ENCODE measurements at places on chromosomes 11 and 22.
A peak's percentile ranks its signal among the peaks of the same experiment; 100 is the strongest.

DNA sequence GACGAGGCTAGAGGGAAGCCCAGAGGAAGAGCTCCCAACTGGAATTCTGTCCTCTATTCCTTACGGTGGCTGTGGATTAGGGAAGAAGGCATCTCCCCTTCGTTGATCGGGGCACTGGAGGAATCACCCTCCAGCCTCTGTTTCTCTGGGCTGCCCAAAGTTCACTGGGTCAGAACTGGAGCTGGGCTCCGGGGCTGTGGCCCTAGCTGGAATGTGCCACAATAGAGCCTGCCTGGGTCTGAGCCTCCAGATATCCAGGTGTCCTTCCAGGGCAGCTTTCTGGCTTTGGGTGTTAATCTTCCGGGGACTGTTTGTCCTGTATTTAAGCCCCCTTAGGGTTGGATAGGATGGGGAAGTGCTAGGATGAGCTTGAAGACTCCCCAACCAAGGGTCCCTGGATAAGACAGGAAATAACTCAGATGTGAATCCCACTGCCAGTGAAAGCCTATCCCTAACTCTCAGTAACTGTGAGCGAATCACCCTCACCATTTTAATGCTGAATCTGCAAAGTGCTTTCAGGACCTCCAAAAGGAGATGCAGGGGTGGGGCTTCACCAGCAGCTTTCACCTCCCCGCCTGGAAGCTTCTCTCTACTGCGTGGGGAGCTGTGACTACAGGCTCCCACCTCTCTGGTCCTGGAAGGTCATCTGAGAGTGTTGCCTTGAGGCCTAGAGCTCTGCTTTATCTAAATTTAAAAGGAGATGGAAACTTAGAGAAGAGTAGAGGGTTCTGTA, 9.5 kb downstream of the YPEL4 start:
- DNase-seq = no peak

GRCh38 chr22:46854125-46854870, 91.8 kb downstream of the TBC1D22A start:
- DNase-seq = no peak

DNA sequence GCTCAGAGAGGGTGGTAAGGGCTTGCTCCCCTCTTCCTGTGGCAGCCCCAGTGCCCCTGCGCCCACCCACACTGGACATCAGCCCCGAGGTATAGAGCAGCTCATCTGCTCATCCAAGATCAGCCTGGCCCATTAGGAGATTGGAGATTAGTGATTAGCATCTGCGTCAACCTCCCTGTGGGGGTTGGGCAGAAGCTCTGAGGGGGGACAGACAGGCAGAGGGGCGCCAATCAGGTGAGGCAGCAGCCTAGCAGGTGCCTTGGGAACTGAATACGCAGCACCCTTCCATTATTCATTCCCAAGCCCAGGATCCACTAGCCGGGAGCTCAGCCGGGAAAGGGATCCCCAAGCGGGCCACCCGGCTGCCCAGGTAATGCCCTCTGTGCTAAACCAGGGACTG, 11.0 kb downstream of the SMTN start:
- DNase-seq = no peak

GRCh38 chr11:78647266-78647915, 72.7 kb upstream of the NARS2 start:
- DNase-seq = no peak

GRCh38 chr11:6856871-6857270, 6.0 kb upstream of the OR10A2 start:
- DNase-seq = peak; percentile 77

- peak; percentile 54 for DNase-seq
Measured at GRCh38 chr22:32957200-32957803, 100.9 kb downstream of the SYN3 start.

GRCh38 chr11:84865791-84866535, 761.2 kb downstream of the DLG2 start:
- DNase-seq = no peak

GRCh38 chr11:78469896-78470295, 52.3 kb upstream of the GAB2 start:
- DNase-seq = no peak

- DNase-seq = no peak
Measured at GRCh38 chr22:36344106-36344827, 43.5 kb downstream of the MYH9 start.

DNA sequence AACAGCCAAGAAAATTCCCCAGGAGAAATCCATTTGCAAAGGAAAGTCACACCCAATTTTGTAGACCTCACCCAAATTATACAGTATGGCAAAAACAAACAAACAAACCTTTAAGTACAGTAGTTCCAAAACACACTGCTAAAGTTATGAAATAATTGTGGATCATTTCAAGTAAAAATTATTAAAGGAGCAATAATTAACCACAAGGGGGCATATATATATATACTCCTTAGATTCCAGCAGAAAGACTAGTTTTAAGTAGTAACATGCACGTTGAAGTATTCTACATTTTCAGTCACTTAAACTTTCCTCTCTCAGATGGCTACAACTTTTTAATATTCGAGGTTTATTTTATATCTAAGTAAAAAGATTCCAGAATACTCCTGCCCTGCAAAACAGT, 26.8 kb downstream of the RNF141 start:
- peak; percentile 48 for DNase-seq

DNA sequence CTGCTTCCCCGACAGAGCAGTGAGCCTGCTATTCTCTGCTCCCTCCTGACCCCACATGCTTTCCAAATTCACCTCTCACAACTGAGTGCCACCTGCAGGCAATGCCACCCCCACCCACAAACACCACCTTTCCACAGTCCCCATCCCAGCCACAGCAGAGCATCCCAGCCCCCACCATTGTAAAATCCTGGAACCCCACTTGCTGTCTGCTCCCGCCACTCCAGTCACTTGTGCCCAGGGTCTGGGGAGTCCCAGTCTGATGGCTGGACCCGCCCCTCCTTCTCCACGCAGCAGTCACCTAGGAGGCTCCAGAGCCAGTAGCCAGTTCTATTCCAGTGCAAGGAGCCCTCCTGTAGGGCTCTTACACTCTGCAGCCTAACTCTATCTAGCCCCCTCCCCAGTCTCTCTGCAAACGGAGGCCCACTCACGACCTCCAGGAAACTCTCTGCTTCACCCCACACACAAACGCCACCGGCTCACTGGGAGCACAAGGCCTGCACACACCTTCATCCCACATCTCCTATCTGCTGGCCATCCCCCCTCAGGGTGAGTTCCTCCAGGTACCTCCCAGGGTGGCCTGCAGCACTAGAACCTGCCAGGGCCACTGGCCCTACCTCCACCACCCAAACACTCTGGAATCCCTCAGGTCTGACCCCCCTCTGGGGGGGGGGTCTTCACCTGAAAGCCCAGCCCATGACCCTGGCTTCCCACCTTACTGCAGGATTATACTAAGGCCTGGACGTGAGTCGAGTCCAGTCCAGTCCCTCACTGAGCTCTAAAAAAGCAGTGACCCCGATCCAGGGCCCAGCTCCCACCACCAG, 1.4 kb downstream of the GNB1L start:
- DNase-seq = no peak

DNA sequence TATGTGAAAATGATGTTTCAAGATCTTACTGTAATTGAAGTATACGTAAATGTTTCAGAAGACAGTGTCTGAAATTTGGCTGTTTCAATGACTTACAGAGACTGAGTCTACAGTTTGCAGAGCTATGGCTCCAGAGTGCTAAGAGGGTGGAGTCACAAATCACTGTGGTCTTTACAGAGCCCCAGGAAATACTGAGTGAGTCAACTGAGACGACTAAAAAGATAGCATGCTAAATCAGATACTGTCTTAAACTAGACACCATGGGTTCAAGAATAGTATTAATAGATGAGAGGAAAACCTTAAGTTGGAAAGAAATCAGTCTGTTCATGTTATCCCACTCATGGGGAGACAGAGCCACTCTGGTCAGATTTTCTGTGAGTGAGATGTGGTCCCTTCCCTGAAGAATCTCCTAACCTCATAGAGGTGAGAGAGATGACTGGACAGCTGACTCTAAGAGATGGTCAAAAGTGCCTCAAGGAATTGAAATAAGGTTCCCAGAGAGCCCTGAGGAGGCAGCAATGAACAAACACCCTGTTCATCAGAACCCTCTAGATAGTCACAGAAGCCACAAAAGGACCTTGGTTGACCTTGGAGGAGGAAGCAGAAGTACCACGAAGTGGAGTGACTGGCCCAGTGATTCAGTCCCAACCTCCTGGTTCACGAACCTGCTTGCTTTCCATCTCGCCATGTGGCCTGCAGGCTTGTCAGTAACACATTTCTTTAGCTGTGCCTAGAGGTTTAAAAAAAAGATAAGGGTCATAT, 30.2 kb downstream of the C11orf91 start:
- peak; percentile 67 for DNase-seq

- DNase-seq = no peak
Measured at GRCh38 chr11:60336767-60337391, 9.8 kb downstream of the MS4A6E start.

- no peak for DNase-seq
Measured at GRCh38 chr22:48407256-48407955, 1420.3 kb downstream of the BRD1 start.

DNA sequence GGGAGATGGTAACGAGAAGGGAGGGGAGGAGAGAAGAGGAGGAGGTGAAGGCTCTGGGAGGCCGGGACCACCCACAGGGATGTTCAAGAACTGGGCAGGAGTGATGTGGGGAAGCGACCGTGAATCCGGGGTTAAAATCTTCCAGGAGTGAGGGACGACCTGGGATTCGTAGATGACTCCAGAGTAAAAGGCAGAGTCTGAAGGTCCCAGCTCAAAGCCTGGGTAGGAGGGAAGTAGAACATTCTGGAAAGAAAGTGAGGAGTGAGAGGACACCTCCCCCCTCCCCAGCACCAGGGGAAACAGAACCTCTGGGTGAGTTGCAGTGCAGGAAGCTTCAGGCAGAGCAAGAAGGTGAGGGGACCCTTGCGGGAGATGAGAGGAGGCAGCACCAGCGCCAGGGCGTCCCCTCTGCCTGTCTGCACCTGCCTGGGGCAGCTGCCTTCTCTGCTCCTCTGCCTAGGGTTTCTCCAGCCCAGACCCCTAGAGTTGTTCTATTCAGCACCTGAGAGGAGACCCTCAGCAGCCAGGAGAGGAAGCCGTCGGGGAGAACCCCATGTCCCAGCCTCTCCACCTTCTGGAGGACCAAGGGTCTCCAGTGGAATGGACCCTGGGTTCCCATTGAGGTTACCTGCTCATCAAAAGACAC, 49.7 kb downstream of the LINC01488 start:
- no peak for DNase-seq

DNA sequence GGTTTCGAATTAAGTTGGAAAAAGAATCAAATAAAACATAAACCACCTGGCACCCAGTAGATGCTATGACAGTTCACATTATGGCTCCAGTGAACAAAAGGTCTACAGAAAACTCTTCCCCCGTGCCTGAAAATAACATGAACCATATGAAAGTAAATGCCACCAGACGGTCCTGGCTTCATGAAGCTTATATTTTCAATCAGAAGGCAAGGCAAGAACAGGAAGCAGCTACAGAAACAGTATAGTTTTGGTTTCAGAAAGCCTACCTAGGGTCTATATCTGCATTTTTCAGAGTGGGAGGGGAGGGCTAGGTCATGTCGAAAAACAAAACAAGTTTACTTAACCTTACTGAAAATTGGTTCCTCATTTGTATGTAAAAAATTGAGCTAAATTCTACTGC, 9.8 kb downstream of the RAB30 start:
- no peak for DNase-seq

GRCh38 chr22:50039669-50040443, 18.2 kb downstream of the TTLL8 start:
- no peak for DNase-seq

- DNase-seq = peak; percentile 56
Measured at GRCh38 chr11:2928605-2929530, at the start of gene PHLDA2. PHLDA2 (minus strand) TSS chr11:2929420; CDS start chr11:2929364, 56 bp downstream.

- DNase-seq = peak; percentile 77
Measured at GRCh38 chr22:44085743-44086270, 61.7 kb downstream of the PARVB start.

DNA sequence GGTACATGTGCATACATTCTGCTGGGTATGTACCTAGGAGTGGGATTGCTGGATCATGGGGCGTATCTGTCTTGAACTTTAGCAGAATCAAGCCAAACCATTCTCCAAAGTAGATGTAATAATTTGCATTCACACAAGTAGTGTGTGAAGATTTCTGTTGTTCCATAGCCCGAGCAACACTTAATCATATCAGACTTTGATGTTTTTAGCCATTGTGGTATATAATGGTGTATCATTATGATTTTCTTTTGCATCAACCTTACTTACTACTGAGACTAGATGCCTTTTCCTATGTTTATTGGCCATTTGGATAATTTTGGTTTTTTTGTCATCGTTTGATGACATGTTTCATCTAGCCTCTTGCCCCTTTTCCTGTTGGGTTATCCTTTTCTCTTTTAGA, 72.0 kb upstream of the TNRC6B start:
- DNase-seq = no peak

DNA sequence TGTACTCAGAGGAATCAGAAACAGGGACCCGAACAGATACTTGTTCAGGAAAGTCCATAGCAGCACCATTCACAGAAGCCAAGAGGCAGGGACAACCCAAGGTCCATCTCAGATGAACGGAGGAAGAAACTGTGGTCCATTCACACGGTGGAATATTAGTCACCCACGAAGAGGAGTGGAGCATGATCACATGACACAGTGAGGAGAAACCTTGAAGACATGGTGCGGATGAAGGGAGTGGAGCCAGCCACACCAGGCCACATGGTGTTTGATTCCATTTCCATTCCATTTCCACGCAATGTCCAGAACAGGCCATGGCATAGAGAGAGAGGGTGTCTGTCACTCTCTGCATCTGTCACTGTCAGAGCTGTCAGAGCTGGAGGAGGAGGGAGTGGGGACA, 30.7 kb downstream of the NADSYN1 start:
- no peak for DNase-seq

- DNase-seq = no peak
Measured at GRCh38 chr11:11020747-11021149, 162.9 kb upstream of the ZBED5 start.

DNA sequence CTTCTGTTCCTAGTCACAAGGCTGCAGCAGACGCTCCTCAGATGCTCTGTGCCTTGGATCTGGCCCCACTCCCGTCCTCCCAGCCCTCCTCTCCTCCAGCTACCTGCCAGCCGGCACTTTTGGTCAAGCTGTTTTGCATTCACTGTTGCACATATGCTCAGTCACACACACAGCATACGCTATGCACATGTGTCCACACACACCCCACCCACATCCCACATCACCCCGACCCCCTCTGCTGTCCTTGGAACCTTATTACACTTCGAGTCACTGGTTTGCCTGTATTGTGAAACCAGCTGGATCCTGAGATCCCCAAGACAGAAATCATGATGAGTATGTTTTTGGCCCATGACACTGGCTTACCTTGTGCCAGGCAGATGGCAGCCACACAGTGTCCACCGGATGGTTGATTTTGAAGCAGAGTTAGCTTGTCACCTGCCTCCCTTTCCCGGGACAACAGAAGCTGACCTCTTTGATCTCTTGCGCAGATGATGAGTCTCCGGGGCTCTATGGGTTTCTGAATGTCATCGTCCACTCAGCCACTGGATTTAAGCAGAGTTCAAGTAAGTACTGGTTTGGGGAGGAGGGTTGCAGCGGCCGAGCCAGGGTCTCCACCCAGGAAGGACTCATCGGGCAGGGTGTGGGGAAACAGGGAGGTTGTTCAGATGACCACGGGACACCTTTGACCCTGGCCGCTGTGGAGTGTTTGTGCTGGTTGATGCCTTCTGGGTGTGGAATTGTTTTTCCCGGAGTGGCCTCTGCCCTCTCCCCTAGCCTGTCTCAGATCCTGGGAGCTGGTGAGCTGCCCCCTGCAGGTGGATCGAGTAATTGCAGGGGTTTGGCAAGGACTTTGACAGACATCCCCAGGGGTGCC, 109.8 kb downstream of the BCR start:
- DNase-seq = peak; percentile 29

- DNase-seq = no peak
Measured at GRCh38 chr11:2139621-2140337, 590 bp upstream of the IGF2 start.

GRCh38 chr11:59839615-59840014, 5.7 kb downstream of the CBLIF start:
- DNase-seq = no peak
